CD4-positive, alpha-beta T cell treated with Interleukin-6 at 100 ng/mL for 8 hours (primary cell): ENCODE measurements at places on chromosomes 16 and 17.

DNA sequence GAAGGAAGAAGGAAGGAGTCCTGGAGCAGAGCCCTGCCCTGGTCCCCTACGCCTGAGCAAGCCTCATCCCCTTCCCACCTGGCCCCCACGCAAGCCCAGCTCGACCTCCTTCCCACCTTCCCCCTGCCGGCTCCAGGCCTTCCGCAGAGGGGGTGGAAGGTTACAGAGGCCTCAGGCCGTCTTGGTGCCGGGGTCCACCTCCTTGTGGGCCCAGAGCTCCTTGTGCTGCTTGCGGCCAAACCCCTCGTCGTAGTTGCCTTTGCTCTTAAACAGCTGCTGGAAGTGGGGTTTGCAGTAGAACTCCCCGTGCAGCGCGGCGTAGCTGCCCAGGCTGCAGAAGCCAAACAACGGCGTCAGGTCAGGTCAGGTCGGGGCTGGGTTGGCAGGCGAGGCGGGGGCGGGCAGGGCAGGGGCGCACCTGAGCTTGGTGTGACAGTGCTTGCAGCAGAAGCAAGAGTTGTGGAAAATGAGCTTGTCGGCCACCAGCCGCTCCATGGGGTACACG, 1.5 kb downstream of the LIMD2 start:
- no peak for DNase-seq

GRCh38 chr17:81551458-81552243, 502 bp downstream of the FAAP100 start:
- no peak for DNase-seq

GRCh38 chr17:3167574-3167973, 29.7 kb upstream of the OR1A2 start:
- DNase-seq, result no peak

GRCh38 chr16:79864781-79865391, 264.3 kb upstream of the MAF start:
- no peak for DNase-seq

DNA sequence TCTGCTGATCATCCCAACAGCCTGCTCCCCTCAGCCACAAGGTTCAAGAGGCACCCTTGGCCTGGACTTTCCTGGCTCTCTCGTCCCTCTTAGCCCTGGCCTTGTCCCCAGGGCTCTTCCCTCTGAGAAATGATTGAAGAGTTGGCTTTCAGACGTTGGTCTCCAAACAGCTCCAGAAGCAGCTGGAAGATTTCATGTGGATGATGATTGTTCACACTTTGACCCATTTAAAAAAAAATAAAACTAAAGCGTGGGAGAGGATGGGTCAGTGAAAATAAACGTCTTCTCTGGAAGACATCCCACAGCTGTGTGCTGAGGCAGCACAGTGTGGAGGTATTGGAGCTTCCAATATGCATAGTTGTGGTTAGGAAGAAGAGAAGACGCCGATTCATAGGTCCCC, 54.7 kb upstream of the CDH11 start:
- DNase-seq, result no peak

- DNase-seq, result no peak
Measured at GRCh38 chr17:29753845-29754439, 131.2 kb upstream of the CORO6 start.

GRCh38 chr16:8828541-8829165, 31.0 kb downstream of the PMM2 start:
- DNase-seq, result no peak

DNA sequence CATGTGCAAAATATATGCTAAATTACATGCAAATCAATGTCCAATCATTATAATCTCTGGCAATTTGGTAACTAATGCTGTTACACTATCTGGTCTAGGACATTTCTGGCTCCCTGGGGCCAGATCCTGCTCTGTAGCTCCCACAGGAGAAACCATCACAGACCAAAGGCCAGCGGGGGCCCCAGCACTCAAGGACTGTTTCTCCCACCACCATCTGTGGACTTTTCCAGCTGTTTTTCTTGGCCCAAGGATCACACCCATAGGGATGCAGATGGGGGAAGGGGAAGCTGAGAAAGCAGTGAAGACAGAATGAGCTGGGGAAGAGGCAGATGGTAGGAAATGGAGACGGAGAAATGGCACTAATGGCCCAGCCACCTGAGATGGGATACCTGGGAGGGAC, at the start of gene HIGD1B:
HIGD1B (plus strand) TSS at position 298 of the 400 bp plus-strand sequence. CDS start 270 bp downstream, outside the sequence.
- no peak for DNase-seq

DNA sequence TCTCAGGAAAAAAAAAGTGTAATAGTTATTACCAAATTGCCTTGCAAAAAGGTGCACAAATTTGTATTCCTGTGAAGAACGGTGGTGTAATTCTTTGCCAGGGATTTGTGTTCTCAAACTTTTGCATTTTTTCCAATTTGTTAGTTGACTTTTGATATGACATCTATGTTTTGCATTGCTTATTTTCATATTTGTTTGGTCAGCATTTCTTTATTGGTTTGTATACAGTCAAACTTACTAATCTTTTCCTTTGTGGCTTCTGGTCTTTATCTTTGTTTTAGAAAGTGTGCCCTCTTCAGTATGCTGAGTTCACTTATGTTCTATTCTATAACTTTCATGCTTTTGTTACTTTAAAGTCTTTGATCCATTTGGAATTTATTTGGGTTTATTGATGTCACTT, 226.2 kb upstream of the ZFHX3 start:
- DNase-seq, result no peak

GRCh38 chr17:79465011-79465680, 145.7 kb downstream of the RBFOX3 start:
- no peak for DNase-seq

- DNase-seq, result no peak
Measured at GRCh38 chr17:39022924-39023323, 55.7 kb upstream of the FBXO47 start.

DNA sequence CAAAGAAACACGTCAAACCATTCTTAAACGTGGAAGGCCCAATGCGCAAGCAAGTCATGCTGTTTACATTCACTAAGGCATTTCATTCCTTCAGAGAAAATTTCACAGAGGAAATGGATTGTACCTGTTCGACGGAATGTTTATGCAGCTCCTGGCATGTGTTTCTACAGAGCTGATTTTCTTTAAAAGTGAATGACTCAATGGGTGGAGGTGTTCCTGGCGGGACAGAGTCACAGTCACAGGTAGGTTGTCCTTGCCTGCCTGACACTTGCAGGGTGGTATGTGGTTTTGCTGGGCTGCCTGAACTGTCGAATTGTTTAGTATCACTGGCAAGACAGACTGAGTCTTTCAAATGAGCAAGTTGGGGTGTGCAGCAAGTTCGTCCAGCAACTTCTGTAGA, 11.6 kb downstream of the PALB2 start:
- DNase-seq, result no peak

- DNase-seq, result no peak
Measured at GRCh38 chr17:43515656-43516055, 30.5 kb downstream of the ETV4 start.

- no peak for DNase-seq
Measured at GRCh38 chr16:81477697-81478693, 33.4 kb downstream of the CMIP start.

- DNase-seq, result no peak
Measured at GRCh38 chr16:14344292-14344691, 273.2 kb downstream of the MRTFB start.

DNA sequence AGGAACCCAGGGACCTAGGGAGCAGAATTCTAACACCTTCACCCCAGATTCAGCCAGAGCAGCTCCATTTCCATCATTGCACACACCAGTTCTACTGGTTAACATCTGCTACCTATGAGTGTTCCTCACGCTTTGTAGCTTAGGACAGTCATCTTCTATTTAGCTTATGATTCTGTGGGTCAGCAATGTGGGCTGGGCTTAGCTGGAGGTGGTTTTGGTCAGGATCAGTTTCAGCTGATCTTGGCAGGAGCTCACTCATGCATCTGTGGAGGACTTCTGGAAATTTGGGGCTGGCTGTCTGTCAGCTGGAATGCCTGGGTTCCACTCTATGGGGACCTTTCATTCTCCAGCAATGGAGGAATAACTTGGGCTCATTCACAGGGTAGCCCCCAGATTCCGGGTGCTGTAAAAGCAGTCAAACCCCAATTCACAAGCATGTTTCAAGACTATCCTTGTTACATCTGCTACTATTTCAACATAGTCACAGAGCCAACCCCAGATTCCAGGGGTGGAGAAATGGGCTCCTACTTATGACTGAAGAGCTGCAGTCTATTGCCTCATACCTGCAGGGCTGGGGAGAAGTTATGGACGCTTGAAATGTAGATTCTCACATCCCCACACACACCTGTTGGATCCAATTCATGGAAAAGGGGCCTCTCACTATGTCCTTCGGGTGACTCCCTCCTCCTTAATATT, 3.4 kb upstream of the HP start:
- no peak for DNase-seq

DNA sequence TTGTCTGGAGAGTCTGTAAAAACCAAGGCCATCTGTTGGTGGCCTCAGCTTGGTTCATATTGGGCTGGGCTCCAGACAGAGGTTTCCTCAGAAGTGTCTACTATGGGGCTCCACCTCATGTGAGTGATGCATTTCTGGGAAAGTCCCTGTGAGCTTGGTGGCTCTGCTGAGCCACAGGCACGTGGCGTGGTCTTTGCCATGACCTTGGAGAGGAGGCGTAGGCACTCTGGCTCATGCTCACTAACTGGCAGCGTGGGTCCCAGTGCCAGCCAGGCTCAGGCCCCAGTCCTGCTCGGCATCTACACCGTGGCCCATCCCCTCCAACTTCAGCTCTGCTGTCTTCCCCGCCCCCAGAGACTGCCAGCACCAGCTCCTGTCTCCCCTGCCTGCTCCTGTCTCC, 10.7 kb upstream of the SMTNL2 start:
- DNase-seq, result peak; percentile 27

DNA sequence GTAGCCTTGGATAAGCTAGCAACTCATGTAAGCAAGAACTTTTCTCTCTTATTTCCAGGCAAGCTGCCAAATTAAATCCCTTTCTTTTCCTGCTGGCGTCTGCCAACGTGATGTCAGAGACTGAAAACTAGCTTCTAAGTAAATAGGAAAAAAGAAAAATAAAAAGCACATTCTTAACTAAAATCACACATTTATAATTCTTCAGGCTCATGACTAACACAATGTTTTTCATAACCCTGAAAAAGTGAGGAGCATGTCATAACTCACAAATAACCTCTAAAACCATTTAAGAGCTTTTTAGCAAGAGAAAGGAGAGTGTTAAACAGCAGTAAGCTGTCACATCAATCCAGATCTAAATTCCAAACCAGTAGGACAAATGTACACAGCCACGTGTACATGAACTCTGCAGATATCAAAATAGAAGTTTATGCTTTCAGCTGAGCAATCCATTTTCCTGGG, 110.0 kb downstream of the N4BP1 start:
- DNase-seq, result no peak

DNA sequence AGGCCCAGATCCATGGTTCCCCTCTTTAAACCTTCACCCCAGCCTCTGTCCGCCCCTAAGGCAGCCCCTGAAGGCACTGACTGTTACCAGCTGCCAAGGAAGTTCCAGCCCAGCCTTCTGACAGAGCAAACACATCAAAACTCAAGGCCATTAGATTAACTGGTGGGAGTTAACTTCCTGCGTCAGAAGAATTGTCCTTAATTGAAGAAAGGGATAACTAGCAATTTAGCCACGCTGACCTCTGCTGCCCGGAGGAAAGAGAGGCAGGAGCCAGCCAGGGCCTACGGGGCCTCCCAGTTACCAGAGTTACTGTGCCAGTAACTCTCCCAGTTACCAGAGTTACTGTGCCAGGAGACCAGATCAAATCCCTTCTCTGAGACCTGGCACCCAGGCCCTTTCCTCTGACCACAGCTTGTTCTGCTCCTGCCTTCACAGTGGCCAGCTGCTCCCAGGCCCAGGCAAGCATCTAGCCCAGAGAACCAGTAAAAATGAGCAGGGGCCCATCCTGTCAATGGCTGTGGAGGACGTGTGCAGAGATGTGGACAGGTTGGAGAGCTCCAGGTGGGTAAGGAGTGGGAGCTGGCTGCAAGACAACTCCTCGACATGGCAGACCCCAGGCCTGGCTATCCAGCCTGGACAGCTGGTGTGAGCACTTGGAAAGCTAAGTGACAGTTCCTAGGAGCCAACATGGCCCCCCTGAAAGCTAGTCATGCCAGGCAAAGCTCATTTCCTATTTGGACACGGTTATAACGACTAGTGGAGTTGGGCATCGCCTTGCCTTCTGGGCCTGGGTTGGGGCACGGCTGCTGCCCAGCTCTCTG, 2.8 kb upstream of the PITPNM3 start:
- DNase-seq, result no peak

GRCh38 chr16:30051518-30051917, 14.0 kb upstream of the ALDOA start:
- DNase-seq, result no peak

GRCh38 chr17:44221862-44222111, 2.3 kb upstream of the UBTF start:
- no peak for DNase-seq

DNA sequence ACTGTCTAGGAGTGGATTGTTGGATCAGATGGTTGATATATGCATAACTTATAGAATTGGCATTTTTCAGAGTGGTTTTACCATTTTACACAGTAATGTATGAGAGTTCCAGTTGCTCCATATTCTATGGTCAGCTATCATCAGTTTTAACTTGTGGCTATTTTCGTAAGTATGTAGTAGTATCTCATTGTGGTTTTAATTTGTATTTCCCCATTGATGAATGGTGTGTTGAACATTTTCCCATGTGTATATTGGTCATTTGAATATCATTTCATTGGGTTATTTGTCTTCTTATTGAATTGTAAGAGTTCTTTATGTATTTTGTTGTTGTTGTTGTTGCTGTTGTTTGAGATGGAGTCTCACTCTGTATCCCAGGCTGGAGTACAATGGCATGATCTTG, 6.2 kb downstream of the WNT9B start:
- no peak for DNase-seq

- DNase-seq, result peak; percentile 77
Measured at GRCh38 chr17:44533533-44534246, 23.6 kb upstream of the FZD2 start.

DNA sequence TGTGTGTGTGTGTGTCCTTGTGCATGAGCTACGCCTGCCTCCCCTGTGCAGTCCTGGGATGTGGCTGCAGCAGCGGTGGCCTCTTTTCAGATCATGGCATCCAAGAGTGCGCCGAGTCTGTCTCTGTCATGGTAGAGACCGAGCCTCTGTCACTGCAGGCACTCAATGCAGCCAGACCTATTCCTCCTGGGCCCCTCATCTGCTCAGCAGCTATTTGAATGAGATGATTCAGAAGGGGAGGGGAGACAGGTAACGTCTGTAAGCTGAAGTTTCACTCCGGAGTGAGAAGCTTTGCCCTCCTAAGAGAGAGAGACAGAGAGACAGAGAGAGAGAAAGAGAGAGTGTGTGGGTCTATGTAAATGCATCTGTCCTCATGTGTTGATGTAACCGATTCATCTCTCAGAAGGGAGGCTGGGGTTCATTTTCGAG, 22.5 kb downstream of the STAT5A start:
- no peak for DNase-seq

- no peak for DNase-seq
Measured at GRCh38 chr16:64962786-64963185, 159.1 kb downstream of the CDH11 start.

DNA sequence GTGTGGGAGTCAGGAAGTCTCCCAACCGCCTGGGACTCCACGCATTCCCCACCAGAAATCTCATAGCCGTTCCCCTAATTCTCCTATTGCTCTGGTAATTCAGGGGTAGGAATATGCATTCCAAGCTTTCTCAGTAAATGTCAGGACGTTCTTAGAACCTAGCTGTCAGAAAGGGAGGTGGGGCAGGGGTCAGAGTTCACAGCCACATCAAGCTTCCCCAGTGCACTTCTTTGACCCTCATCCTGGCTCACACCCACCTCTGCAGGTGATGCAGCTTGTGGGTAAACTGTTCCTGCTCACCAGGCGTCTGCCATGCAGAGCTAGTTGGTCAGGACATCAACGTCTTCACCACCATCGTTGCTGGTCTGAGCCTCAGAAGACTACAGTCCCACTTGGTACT, 14.0 kb upstream of the IL27 start:
- DNase-seq, result no peak
